ENCODE measurements at places on chromosomes 13 and 19. TPM values are rescaled to one million over a fixed set of nuclear protein-coding genes. Genes with fewer than 3 reads are reported as not detected.

GARIN5A gene
- total RNA-seq = 1.9 TPM

TMPRSS9 gene
- total RNA-seq = not detected

REX1BD gene
- total RNA-seq = 71.0 TPM

KRI1 gene
- total RNA-seq = 10.5 TPM

MBD3L3 gene
- not detected for total RNA-seq
